ENCODE measurements at places on chromosomes 4 and X. TPM values are rescaled to one million over a fixed set of nuclear protein-coding genes. Genes with fewer than 3 reads are reported as not detected.

The CXCL9 gene
- total RNA-seq: not detected

The GLOD5 gene
- not detected for total RNA-seq

The DCAF8L2 gene
- total RNA-seq: not detected

The CLDN34 gene
- not detected for total RNA-seq

The GAGE13 gene
- not detected for total RNA-seq

The CTSO gene
- 17.4 TPM for total RNA-seq

The TLL1 gene
- 1.5 TPM for total RNA-seq

All from fibroblast of the aortic adventitia (primary cell).